ENCODE measurements at places on chromosomes 16 and 17.

GRCh38 chr16:19523184-19523558, 571 bp upstream of the CCP110 start:
- no peak for DNase-seq

- DNase-seq = no peak
These were observed 79.5 kb downstream of the TIMM22 start for GRCh38 chr17:1076299-1076981.

GRCh38 chr17:78908426-78908825, 5.4 kb upstream of the CEP295NL start:
- DNase-seq = no peak

- DNase-seq = no peak
These were observed 136.1 kb downstream of the RAB11FIP4 start for GRCh38 chr17:31527606-31528005.

DNA sequence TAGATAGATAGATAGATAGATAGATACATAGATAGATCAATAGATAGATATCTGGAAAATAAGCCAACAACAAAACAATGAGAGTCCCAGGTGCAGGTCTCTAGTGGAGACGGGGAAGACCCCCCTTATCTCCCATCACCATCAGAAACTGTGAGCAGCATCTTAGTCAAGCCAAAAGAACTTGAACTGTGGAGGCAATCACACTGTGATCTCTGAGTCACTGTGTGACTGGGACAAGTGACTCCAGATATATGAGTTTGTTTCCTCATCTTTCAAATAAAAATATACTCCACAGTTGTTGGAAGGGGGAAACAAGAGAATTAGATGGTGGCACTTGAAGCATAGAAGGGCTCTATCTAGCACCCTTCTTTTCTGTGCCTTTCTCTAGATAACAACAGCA, 42.1 kb downstream of the NOG start:
- DNase-seq = no peak

DNA sequence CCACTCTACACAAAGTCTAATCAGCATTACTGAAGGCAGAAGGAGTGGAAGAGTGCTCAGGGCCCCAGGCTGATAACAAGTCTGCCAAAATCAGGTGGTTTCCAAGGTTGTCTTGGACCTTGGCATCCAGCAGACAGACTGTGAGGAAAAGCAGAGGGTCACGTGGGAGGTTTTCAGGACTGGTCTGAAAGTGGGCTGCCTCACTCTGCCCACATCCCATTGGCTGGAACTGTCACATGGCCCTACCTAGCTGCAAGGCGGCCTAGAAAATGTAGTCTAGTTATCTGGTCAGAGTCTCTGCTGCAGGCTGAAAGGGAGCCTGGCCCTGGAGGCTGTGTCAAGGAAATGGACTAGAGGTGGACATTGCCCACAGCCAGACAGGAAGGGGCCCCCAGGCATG, 310.7 kb upstream of the ASIC2 start:
- no peak for DNase-seq

DNA sequence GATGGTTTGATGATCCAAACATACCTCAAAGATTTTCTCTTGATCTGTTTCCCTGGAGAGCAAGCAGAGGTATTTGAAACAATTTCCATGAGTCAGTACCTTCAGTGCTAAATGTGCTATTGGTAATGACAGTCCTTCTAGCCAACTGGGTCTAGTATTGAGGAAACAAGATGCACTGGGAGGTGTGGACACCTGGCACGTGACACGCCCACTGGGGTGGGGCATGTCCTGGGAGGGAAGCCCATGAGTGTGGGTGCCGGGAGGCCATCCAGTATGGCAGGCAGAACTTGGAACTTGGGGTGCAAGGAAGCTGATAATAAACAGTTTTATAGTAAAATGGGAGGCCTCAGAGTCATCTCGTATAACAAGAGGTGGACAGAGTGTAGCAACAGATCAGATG, 17.9 kb upstream of the AKAP1 start:
- no peak for DNase-seq

- no peak for DNase-seq
These were observed 490.7 kb downstream of the TOX3 start for GRCh38 chr16:52056259-52056658.

DNA sequence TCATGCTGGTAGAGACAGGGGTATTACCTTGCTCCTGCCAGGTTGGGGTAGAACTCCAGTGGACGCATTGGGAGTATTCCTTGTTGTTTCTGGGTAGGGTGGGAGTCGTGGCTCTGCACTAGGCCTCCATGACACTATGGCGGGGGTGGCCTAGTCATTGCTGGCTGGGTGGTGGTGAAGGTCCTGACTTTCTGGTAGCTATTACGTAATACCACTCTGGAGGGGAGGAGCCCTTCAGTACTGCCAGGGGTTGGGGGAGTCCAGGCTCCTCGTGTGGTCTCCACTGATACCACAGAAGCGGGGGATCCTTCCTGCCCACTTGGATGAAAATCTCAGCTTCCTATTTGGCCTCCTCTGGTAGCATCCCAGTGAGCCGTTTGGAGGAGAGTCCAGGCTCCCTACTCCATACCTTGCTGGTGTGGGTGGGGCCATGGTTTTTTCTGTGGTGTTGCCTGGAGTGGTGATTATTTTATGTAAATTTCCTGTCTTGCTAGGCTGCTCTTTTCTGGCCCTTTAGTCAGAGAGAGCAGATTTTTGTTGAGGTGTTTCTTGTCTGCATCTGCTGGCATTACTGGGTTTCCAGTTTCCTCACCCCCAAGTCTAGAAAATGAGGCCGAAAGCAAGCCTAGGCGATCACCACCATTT, 65.8 kb upstream of the GNG13 start:
- no peak for DNase-seq

DNA sequence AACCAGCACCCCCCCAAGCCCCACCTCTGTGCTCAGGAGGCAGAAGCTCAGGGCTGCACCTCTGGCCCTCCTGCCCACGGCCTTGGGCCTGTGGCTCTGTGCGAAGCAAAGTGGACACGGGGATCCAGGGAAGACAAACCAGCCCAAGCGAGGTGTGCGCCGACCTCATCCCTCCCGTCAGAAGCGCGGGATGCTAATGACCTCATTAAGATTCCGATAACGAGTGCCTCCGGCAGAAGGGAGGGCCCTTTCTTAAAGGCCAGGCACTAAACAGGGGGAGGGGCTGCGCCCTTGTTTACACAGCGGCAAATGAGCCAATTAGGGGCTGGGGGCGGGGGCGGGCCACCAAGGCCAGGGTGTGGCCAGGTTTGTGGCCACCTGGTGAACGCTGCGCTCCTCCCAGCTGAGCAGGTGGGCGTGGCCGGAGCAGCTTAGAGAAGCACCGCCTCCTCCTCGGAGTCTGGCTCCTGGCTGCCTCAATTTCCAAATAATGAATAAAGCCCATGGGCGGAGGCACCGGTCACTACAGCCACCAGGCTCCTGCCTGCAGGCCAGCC, 3.2 kb downstream of the CBX4 start:
- DNase-seq = peak; percentile 90

DNA sequence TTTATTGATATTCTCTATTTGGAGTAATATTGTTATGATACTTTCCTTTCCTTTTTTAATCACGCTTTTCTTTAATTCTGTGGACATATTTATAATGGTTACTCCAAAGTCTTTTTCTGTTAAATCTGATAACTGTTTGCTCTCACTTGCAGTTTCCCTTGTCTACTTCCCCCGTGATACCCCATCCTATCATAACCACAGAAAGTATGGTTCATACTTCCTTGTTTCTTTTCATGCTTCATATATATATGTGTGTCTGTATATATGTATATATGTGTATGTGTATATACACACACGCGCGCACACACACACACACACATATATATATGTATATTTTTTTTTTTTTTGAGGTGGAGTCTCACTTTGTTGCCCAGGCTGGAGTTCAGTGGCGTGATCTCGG, 23.5 kb downstream of the SPECC1 start:
- no peak for DNase-seq

- no peak for DNase-seq
These were observed 418.7 kb upstream of the DYNLRB2 start for GRCh38 chr16:80122115-80122514.

DNA sequence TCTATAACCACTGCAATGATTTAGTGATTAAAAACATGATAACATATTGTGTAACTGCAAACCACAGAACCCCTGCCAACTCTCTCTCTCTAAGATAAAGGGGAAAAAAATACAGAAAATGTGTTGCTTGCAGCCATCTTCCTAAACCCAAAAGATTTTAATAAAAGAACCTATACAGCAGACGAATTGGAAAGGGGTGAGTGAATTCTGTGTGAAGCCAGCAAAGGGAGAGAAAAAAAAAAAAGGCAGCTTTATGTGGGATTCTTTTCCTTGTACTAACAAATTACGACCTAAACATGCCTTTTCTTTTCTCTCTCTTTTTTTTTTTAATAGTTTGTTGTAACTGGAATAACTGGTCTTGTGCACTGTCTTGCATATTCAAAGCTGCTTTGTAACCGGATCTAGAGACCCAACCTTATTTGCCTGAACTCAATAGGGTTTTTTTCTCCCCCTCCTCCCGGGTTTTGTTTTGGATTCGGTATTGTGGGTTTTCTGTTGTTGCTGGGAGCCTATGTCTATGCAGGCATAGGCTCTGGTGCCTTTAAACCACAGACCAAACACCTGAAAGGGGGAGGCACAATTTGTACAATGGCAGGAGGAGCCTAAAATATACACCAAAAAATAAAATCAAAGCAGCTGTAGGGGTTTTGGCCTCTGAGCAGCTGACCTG, 7.0 kb upstream of the ZFHX3 start:
- DNase-seq = peak; percentile 73
